Effector memory CD8-positive, alpha-beta T cell (primary cell): ENCODE measurements at places on chromosomes 4 and X.

GRCh38 chr4:4864940-4865704 lies 5.7 kb downstream of the MSX1 start:
- peaks cover 35% of the 10 kb centered on the region for H3K27me3 ChIP-seq
- H3K36me3 ChIP-seq: no peaks in the 10 kb centered on the region

- H3K27ac ChIP-seq: no peak overlapping the region
- H3K4me1 ChIP-seq: no peaks in the 10 kb centered on the region
- no peaks in the 10 kb centered on the region for H3K36me3 ChIP-seq
- peaks cover 4% of the 10 kb centered on the region for H3K27me3 ChIP-seq
Observed at GRCh38 chr4:185761352-185762235, 50.4 kb downstream of the SORBS2 start.

- no peak for DNase-seq
- H3K27ac ChIP-seq: no peak overlapping the region
- no peaks in the 10 kb centered on the region for H3K4me1 ChIP-seq
Observed at GRCh38 chr4:16807355-16807754, 91.1 kb downstream of the LDB2 start.

- no peaks in the 10 kb centered on the region for H3K27me3 ChIP-seq
- no peak for DNase-seq
- H3K36me3 ChIP-seq: no peaks in the 10 kb centered on the region
- no peaks in the 10 kb centered on the region for H3K4me1 ChIP-seq
- H3K4me3 ChIP-seq: no peak overlapping the region
- H3K27ac ChIP-seq: no peak overlapping the region
Observed at GRCh38 chrX:71228063-71228642, 5.1 kb downstream of the GJB1 start.

DNA sequence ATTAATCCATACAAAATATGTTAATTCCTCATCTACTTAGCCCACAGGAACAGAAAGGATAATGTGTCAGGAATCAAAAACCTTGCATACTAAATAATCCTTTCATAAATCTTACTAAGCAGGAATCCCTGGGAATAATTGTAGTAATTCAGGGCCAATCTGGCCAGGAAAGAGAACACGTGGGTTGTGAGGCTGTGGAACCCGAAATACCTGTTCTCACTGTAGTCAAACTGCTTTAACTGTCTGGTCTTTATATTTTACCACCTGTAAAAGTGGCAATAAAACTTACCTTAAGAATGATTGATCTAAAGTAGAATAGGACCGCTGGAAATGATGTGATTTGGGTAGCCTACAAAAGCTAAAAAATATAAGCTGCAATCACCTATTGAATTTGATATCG lies 1620.9 kb downstream of the STIM2 start:
- no peak overlapping the region for H3K27ac ChIP-seq
- no peaks in the 10 kb centered on the region for H3K36me3 ChIP-seq
- DNase-seq: no peak
- no peaks in the 10 kb centered on the region for H3K27me3 ChIP-seq
- no peak overlapping the region for H3K4me3 ChIP-seq

DNA sequence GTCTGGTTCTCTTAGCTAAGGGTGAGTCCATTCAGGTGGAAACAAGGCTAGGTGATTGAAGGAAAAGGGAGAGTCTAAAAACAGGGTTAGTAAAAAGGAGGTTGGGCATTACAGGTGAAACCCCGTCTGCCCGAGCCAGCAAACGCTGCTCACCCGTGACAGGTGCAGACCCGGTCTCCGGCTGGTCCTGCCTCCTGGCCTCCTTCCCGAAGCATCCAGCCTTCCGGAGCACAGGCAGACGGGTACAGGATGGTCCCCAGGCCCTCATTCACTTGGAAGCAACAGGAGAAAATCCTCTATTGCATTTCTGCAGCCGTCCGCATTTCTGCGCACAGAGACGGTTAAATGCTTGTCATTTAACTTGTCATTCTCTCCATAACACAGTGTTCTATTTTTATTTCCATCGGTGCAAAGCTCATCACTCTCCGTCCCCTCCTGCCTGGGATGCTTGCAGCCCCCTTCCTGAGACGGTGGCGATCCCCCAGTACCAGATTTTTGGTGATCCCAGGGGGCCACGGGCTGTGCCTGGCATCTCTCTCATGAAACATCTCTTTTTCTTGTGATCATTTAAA lies 90.8 kb upstream of the PPP2R3B start:
- DNase-seq: no peak
- H3K27ac ChIP-seq: no peak overlapping the region
- H3K4me3 ChIP-seq: no peak overlapping the region
- peaks cover 7% of the 10 kb centered on the region for H3K27me3 ChIP-seq
- H3K36me3 ChIP-seq: peaks cover 5% of the 10 kb centered on the region

DNA sequence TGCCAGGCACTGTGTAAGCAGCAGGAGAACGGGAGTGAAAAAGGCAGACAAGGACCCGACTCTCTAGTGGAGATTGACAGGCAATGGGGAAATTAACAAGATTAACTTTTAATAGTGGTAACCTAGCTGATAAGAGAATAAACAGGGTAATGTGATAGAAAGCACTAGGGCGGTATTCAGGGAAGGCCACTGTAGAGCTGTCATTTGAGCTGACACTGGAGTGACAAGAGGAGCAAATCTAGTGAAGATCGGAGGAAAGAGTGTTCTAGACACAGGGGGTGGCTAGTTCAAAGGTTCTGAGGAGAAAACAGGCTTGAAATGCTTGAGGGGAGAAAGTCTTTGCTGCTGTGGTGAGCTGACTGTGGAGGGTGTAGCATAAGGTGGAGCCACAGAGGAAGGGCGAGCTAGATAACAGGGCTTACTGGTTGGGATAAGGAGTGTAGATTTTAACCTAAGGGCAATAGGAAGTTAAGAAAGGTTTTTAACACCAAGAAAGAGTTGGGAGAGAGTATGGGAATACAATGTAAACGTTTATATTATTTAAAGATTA lies 122.8 kb downstream of the SLC10A7 start:
- DNase-seq: no peak
- no peaks in the 10 kb centered on the region for H3K4me1 ChIP-seq
- no peak overlapping the region for H3K4me3 ChIP-seq
- H3K27ac ChIP-seq: no peak overlapping the region
- H3K27me3 ChIP-seq: no peaks in the 10 kb centered on the region
- no peaks in the 10 kb centered on the region for H3K36me3 ChIP-seq

DNA sequence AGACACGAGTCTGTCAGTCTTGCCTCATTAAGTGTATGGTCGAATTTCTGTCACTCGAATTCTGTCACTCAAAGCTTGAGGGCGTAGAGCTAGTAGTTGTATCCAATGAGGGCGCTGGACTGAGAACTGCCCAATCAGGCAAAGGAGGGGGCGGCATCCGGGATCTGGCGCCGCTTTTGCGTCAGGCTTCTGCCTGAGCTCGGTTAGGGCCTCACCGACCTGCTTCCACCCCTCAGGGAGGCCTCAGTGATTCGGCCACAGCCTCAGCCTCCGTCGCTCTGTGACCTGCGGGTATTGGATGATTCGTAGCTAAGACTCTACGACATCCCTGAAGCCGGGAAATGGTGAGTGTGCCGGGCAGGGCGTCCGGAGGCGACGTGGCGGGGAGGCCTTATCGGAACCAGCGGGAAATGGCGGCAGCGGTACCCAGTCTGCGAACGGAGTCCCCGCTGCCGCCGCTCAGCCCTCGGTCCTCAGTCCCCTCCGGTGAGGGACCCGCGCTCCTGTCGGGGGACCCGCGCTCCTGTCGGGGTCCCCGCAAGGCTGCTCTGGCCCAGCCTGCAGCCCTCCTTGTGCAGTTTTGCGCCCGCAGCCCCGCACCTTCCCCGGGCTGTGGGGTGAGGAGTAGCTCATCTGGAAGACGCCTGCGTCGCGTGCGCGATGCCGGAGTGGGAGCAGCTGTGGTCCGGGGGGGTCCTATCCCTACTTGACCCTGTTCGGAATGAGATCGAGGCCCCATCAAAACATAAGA lies 88.3 kb downstream of the ZNF718 start:
- no peaks in the 10 kb centered on the region for H3K27me3 ChIP-seq
- DNase-seq: no peak
- H3K36me3 ChIP-seq: no peaks in the 10 kb centered on the region

DNA sequence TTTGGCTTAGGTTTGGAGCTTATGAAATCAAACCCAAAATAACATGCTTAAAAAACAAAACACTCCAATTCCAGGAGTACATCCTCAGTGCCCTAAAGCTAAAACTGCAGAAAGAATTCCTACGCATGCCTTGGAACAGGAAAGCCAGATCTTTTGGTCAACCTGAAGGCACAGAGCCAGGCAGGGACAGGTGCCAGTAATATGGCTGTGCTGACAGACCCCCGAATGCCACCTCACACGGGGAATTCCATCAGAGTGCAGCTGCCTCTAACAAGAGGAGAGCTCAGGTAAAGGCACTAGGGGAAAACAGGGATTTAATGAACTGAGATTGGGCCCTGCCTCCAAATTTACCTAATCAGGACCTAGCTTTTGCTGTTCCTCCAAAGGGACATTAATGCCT lies 77.1 kb downstream of the SHISA3 start:
- no peak overlapping the region for H3K4me3 ChIP-seq
- peaks cover 12% of the 10 kb centered on the region for H3K36me3 ChIP-seq
- no peak for DNase-seq
- no peaks in the 10 kb centered on the region for H3K27me3 ChIP-seq

GRCh38 chr4:186946682-186947294 lies 223.1 kb upstream of the FAT1 start:
- no peak for DNase-seq
- no peak overlapping the region for H3K4me3 ChIP-seq
- H3K4me1 ChIP-seq: no peaks in the 10 kb centered on the region
- H3K27me3 ChIP-seq: no peaks in the 10 kb centered on the region
- H3K27ac ChIP-seq: no peak overlapping the region

DNA sequence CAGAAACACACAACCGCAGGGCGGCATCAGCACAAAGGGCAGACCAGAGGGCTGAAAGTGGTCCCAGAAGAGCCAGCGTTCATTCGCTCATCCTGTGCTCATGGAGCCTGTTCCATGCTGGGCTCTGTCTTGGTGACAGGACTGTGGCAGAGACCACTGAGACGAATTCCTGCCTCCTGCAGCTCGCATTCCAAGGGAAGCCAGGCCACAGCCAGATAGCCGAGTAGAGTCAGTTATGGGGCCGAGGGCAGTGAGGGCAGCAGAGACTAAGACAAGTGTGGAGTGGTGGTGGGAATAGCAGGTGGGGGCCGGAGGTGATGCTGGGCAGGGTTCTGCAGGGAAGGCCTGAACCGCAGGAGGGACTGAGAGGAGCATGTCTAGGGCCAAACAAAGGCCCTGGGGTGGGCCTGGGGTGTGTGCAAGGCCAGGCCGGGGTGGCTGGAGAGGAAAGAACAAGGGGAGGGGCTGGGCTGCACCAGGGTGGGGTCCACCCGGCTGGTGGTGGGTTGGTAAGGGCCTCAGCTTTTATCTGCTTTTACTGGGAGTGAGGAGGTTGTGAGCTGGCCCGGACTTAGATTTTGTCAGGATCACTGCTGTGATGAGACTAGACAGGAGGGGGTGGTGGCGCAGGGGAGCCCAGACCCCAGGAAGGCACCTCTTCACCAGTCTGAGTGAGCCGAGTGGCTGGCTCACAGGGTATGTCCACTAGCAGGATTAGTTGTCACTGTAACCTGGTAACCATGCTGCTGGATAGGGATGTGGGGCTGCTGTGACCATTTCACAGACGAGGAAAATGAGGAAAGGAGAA lies 6.3 kb downstream of the PSAPL1 start:
- no peak overlapping the region for H3K4me3 ChIP-seq
- peaks cover 3% of the 10 kb centered on the region for H3K36me3 ChIP-seq
- peak overlapping the region; percentile 33 for H3K27ac ChIP-seq
- peaks cover 5% of the 10 kb centered on the region for H3K4me1 ChIP-seq
- DNase-seq: no peak
- H3K27me3 ChIP-seq: peaks cover 28% of the 10 kb centered on the region
